T-helper 9 cell (primary cell): ENCODE measurements at places on chromosomes 11 and 22.

DNA sequence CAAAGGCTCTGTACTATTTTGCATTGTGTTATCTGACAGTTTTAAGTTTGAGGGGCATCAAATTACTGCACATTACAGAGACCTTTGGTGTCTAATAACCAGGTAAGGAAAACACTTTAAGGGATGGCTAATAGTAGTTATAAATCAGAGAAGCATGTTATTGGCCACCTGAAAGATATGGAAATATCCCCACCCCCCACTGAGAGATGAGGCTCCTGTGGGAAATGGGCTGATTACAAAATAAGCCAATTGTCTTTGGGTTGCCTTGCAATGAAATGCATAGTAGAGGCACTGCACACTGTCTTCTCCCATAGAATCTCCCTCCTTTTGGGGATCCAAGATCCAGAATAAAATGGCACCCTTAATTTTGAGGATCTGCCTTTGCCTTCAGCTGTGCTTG lies 91.0 kb downstream of the IGLL5 start:
- no peak for DNase-seq

- no peak for DNase-seq
Measured at GRCh38 chr22:24824915-24825314, 18.9 kb downstream of the SGSM1 start.

DNA sequence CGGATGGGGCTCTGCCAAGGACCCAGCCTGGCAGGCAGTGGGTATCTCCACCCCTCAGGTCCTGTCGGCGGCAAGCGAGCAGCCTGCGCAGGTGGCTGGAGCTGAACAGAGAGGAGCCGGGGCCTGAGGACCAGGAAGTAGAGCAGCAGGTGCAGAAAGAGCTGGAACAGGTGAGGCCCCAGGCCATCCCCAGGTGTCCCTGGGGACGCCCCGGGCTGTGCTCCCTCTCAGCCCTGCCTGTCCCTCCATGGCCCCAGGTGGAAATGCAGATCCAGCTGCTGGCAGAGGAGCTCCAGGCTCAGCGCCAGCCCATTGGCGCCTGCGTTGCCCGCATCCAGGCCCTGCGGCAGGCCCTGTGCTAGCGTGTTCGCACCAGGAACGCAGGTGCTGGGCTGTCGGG lies 44.0 kb downstream of the PISD start:
- DNase-seq: no peak

GRCh38 chr11:792873-793272 lies 3.0 kb upstream of the CEND1 start:
- DNase-seq: no peak

DNA sequence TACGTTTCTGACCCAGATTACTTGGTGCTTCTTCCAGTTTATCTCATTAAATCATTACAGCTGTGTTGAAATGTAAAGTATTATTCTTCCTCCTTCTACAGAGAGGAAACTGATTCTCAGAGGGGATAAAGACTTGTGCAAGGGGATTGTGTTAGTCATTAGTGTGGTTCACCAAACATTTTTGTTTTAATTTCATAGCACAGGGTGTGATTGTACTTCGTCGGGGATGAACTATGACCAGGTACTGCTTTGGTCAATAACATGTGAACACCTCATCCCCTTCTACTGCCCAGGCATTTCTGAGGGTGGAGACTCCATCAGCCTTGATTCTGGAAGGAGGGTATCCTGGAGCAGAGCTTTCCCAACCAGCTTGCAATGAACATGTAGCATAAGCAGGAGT lies 120.2 kb upstream of the ALX4 start:
- DNase-seq: no peak

- no peak for DNase-seq
Measured at GRCh38 chr11:117219455-117219854, 12.4 kb downstream of the PCSK7 start.

DNA sequence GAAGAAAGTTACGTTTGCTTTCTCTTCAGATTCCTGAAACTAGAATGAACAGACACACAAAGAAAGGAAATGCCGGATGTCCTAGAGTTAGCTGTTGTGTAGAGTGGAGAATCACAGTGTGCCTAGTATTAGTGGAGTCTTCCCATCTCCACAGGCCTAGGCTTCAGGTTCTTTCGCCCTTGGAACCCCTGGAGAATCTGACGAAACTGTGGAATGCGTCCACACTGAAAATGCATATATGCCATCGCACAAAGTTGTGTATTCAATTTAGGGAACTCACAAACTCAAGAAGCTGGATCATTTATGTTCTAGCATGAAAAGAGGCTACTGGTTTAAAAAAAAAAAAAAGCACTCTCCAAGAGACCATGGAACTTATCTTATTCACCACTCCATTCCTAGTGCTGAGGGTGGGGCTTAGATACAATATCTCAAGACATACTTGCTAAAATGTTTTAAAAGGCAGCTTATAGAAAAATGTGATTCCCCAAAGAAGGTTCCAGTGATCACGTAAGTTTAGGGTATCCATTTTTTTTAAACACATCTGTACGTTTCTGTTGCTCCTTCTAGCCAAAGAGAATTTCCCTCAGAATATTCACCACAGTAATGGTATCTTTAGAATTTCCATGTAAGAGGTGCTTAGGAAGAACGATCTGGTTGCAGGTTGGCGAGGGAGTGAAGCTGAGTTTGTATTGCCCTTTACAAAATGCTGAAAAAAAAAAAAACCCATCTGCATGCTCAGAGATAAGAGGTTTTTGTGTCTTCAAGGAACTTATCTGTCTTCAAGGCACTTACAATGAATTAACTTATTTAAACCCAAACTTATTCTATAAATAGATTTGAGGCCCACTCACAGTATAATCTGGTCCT lies 20.0 kb downstream of the MAML2 start:
- no peak for DNase-seq

GRCh38 chr11:210122-210802 lies 2.8 kb downstream of the RIC8A start:
- no peak for DNase-seq

GRCh38 chr11:27837895-27838563 lies 137.8 kb upstream of the BDNF start:
- no peak for DNase-seq

GRCh38 chr22:49368976-49369725 lies 458.5 kb downstream of the BRD1 start:
- DNase-seq: no peak

DNA sequence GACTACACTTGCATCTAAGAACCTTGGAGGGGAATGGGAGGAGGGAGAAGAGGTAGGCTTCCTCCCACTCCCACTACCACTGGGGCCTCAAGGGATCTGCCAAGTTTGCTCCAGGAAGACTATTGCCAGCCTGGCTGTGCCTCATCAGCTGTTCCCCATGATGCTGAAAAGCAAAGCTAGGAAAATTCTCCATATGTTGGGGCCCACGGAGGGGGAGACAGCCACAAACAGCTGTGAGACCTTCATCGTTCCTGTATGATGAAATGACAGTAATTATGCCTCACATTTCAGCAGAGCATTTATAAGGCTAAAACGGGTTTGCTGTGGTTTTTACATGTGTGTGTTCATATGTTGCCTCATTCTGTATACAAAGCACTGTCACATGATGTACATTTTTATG lies 6.7 kb downstream of the DSCAML1 start:
- no peak for DNase-seq

DNA sequence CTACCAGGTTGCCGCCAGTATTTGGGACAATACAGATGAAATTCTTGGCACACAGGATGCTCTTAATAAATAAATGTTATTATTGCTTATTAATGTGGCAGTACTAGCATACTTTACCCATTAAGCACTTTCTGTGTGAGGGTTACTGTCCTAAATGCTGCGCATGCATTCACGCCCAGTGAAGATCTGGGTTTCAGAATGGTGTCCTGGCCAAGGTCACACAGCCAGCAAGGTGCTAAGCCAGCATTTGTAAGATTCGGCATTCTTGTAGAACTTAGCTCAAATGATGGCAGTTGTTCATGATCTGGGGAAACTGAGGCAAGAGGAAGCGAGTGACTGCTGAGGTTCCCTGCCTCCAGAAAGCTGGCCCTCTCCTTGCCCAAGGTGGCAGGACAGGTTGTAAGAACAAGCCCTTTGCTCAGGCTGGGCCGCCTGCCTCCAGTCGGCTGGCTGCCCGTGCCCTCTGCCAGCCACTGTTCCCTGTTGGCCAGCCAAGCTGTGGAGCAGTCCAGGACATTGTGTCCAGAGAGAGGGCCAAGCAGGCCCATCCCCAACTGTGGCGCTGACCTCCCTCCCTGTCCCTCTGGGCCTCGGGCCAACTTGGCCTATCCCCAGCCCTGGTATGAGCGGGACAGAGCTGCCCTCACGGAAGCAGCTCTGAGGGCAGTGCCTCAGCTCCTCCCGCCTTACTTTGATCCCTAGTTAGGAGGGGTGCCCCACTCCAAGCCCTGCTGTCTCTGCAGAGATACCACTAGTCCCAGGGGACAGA lies 28.8 kb downstream of the TOB2 start:
- DNase-seq: no peak

DNA sequence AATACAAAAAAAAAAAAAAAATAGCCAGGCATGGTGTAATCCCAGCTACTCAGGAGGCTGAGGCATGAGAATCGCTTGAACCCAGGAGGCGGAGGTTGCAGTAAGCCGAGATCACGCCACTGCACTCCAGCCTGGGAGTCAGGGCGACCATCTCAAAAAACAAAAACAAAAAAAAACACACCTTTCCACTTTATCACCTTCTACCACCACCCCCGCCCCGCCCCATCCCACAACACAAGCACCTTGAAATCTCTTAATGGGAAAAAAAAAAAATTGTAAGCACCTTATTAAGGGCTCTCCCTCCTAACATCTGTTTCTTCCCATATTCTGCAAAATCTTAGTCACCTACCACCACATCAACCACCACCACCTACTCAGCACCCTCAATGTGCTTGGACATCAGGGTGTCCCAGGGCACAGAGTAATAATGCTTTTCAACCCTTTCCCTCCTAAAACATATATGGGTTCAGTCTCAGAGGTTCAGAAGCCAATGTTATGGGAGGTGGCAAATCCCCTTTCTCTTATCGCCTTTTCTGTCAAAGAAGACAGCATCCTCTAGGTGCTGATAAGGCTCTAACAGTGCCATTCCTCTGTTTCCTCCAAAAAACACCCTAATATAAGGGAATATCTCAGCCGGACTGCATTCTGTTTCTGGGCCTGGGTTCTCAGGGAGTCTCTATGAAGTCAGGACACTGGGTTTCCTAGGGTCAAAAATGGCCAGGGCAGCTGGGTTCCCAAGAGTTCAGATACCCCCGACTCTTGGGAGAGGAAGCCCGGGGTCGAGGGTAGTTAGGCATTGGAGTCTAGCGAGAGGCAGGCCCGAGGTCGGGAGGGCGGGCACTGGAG lies 718 bp downstream of the INTS5 start:
- peak; percentile 56 for DNase-seq

GRCh38 chr11:134181707-134182106 lies 42.1 kb downstream of the NCAPD3 start:
- DNase-seq: no peak

DNA sequence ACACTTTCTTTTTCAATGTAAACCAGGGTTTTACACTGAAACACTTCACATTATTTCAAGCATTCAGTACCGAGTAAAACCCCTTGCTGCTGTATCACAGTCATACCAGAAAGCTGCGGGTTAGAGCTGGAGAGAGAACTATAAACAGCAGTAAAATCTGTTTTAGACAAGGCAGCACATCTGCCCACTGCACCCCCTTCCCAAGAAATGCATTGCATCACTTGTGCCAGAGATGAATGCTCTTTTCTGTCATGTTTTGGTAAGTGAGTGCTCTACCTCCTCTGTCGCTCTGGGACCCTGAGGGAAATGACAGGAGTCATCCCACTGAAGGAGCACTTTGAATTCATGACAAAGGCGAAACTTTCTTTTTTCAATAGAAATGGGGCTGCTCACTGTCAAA lies 107.2 kb downstream of the MAML2 start:
- DNase-seq: no peak

DNA sequence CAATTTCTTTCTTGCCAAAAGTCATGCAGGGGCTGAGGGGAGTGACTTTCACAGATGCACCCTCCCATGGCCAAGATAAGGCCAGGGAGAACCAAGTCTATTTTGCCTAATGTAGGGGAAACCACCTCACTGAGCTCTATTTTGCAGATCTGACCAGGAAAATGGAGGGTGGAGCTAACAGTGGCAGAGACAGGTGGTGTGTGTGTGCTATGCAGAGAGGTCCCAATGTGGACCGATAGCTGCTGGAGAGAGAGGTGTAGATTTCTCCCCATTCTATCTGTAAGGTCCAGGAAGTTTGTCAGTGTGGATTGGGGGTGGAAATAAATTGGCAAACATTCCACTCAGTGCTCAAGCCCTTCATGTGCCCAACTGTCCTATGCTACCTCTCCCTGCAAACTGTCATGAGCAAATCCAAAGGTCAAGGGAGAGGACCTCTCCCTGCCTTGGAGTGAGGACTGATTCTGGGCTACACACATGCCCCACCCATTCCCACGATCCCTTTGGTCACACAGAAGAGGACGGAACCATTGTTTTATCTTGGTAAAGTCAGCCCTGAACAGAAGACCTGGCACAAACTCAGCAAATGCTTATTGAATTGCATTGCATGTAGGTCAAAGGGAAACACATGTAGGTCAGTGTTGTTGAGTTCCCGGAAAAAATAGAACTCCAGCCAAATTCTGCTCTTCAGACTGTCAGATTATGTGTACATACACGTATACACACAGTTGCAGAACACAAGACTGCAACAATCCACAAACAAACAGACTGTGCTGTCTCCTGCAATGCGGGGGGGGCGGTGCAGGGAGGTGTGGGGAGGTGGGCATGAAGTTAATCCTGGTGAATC lies 65.9 kb downstream of the C11orf58 start:
- DNase-seq: no peak

DNA sequence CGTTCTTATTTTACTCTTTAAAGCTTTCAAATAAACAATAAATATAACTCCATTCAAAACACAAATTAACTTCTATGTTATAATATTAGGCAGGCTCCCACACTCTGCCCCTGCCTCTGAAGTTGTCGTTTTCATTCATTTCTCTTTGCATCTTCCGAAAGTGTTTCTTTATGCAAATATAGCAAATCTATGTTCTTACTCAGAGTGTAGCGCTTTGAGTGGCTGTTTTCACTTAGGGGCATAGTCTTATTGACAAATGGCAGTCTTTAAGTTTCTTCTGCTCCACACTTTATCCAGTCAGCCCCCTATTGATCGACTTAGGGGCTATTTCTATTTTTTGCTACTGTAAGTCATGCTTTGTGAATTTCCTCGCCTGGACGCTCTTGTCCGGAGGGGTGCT lies 45.3 kb upstream of the RTL6 start:
- no peak for DNase-seq

DNA sequence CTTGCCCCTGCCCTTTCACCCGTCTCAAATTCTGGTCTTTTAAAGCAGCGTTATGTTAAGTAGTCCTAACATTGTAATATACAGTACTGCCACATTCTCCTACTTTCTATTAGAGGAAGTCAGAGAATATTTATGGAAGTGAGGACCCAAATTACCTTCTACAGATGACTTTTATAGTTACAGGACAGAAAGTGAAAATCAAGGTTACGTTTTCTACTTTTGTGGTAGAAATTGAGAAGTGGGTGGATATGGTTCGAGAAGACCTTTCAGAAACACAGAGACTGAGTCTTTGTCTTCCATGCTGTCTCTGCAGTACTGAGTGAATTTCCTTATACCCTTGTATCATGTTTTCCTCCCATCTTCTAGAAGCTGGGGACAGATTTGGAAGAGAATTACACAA lies 17.1 kb downstream of the SC5D start:
- no peak for DNase-seq
